ENCODE measurements at places on chromosomes 7 and 10.

DNA sequence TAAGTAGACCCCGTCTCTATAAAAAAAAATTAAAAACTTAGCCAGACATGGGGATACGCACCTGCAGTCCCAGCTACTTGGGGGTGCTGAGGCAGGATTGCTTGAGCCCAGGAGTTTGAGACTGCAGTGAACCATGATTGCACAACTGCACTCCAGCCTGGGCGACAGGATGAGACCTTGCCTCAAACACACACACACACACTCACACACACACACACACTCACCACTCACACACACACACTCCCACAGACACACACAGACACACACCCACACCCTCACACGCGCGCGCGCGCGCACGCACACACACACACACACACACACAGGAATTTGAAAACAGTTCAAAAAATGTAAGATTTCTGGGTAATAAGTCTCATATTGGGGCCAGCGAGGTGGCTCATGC, 8.7 kb upstream of the GRIFIN start:
- DNase-seq: no peak

- no peak for DNase-seq
Observed at GRCh38 chr10:25556457-25556856, 377.6 kb upstream of the MYO3A start.

GRCh38 chr10:110508159-110508788, 10.6 kb downstream of the DUSP5 start:
- DNase-seq: no peak

DNA sequence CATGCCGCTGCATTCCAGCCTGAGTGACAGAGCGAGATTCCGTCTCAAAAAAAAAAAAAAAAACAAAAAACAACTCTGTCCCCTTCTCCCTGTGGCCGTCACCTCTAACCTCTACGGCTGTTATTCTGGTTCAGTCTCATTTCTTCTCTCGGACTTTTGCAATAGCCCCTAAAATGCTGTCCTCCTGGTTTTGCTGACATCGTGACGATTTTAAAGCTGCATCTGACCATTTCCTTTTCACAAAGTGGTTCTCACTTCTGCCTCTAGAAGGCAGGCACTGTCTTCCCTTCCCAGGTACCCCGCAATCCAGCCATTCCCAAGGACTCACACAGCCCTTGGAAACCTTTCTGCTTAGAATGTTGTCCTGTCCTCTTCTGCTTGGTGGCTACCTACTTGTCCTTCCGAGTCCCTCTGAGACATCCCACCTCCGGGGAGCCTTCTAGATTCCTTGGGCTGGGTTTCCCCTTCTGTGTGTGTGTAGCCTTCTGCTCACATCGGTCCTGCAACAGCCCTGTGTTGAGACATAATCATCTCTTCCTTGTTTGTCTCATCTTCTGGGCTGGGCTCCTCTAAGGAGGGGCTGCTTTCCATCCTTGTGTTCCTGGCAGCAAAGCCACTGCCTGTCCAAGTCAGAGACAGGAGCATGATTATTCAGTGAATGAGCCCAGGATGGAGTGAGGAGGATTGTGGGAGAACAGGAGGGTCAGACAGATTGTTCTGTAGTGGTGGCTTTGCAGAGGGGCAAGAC, 83.1 kb downstream of the GRK5 start:
- DNase-seq: no peak

DNA sequence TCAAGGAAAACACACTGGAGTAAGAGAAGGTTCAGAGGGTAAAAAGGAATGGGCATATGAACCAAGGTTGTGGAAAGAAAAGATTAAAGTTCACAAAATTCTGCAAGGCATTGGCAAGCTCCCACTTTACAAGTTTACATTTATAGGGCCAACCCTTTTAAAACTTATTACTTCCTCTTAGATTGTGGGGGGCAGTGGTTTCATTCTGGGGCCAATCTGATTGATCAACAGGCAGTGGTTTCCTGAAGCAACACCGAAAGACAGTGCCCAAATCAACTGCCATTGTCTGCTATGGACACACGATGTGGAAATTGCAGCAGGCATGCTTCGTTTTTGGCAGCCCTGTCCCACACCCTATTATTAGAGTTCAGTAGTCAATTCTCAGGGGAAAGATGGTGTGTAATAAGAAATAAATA, 154.0 kb downstream of the SGMS1 start:
- no peak for DNase-seq

GRCh38 chr10:119522747-119523426, 19.6 kb downstream of the RGS10 start:
- no peak for DNase-seq

GRCh38 chr7:81488210-81488609, 281.6 kb downstream of the HGF start:
- DNase-seq: no peak

GRCh38 chr10:21604651-21605050, 70.6 kb downstream of the MLLT10 start:
- DNase-seq: no peak

- DNase-seq: no peak
Observed at GRCh38 chr7:157975401-157976372, 611.9 kb downstream of the PTPRN2 start.

- DNase-seq: no peak
Observed at GRCh38 chr7:107041097-107041496, 3.4 kb upstream of the PRKAR2B start.

- DNase-seq: no peak
Observed at GRCh38 chr10:69492746-69493462, 41.6 kb downstream of the TSPAN15 start.

- DNase-seq: no peak
Observed at GRCh38 chr7:127629268-127629854, 11.4 kb upstream of the PAX4 start.

GRCh38 chr10:77763453-77764430, 126.1 kb upstream of the KCNMA1 start:
- DNase-seq: no peak

DNA sequence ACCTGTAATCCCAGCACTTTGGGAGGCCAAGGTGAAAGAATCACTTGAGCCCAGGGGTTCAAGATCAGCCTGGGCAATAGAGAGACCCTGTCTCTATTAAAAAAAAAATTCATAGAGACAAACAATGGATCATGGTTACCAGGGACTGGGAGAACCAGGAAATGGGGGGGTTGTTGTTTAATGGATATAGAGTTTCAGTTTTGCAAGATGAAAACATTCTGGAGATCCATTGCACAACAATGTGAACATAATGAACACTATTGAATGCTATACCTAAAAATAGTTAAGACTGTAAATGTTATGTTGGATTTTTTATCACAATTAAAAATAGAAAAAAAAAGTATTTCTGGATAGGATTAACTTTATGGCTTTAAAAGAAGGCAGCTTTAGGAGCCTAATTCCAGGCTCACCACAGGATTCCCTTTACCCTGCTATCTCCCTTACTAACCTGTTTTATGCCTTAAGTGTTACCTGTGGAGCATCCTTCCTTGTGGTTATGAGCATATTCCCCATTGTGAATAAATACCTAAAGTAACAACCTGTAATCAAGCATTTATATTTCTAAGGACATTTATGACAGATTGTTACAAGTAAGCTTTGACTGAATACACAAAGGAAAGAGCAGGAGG, 45.1 kb upstream of the SGCE start:
- no peak for DNase-seq

- DNase-seq: no peak
Observed at GRCh38 chr10:91088300-91089140, 131.9 kb upstream of the PCGF5 start.

- no peak for DNase-seq
Observed at GRCh38 chr10:122021379-122021778, 32.4 kb downstream of the TACC2 start.

DNA sequence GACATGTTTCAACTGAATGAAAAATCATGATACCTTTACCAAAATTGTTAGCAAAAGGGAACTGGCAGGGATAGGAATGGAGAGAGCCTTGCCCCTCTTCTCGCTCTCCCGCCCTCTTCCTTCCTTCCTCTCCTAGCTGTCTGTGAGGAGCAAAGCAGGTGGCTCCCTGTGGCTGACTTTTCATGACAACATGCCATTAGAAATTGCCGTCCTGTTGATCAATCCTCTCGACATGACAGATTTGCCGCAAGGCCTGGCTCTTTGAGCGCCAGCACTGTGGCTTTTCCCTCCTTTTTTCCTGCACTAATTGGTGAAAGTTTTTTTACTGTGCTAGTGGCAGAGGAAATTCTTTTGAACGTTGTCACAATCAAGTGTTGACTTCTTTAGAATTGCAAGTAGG, 171.1 kb downstream of the TCF7L2 start:
- DNase-seq: no peak

GRCh38 chr7:151377406-151377805, 32.4 kb downstream of the WDR86 start:
- DNase-seq: no peak

DNA sequence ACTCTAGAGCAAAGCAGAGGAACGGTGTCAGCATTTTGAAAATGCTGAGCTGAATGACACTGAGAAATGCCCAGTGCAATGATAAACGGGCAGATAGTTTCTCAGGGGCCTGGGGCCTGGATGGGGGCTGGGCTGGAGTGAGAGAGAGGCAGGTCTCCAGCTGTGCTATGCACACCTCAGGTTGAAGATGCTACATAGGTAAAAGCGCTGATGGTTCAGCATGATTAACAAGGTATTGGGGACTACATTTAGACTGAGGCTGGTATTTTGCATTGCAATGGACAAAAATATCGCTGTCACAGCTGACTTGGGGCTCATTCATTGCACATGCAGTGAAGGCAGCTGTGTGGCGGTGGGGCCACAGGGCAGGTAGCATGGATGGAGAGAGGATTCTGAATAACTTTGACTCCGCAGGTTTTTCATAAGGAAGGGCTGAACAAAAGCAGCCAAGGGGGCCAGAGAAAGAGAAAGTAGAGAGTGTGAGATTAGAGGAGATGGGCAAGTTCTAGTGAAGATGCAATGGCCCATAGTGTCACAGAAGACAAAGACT, 290.8 kb upstream of the ZNF32 start:
- DNase-seq: no peak

DNA sequence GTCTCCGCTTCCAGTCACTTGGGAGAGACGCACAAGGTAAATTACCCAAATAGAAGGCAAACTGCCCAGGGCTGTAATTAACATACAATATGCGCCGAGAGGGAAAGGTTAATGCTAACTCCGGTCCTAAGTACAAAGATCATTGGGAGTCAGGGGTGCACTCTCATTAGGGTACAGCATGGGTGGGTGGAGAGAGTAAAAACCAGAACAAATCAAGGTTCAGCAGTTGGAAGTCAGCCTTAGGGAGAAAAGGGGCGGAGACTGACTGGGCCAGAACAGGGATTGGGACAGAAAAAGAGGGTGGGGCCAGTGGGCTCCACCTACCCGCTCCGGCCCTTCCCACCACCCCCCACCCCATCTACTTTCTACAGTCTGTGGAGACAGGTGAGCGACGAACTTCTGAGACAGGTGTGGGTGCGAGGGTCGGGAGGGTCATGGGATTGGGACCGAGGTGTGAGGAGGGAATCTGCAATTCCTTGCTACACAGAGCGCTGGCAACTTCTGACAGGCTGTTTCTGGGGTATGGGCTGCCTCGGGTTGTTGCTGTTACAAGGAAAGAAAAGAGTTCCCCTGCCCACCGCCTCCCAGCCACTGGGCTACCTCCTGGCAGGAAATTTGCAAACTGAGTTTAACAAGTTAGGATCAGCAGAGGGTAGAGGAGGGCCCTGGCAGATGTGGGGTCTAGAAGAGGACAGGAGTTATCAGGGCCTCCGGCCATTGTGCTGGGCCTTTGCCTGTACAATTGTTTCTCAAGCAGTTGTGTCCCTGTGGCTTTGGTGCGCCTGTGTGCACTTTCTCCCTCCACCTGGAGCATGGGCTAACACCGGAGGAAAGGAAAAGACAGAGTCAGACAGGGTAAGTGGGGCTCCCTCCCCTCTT, at the start of gene TMEM139:
Gene TMEM139 (plus strand): TSS at position 368 of the 879 bp plus-strand sequence. CDS start 1,000 bp downstream, outside the sequence.
- no peak for DNase-seq

DNA sequence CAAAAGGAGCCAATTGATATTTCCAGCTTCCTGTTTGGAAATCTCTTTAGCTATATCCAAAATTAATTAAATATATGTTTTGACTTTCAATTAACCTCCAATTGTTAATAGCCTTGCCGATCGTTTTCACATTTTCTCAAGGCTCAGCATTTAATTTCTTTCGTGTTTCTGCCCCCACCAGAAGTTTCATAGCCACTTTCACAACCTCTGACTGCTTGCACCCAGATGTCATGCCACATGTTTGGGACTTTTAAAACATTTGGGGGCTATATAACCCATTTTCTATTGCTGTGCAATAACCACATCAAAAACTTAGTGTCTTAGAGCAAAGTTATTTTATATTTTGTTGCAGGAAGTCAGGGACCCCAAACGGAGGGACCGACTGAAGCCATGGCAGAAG, 510.6 kb upstream of the CNTNAP2 start:
- no peak for DNase-seq

DNA sequence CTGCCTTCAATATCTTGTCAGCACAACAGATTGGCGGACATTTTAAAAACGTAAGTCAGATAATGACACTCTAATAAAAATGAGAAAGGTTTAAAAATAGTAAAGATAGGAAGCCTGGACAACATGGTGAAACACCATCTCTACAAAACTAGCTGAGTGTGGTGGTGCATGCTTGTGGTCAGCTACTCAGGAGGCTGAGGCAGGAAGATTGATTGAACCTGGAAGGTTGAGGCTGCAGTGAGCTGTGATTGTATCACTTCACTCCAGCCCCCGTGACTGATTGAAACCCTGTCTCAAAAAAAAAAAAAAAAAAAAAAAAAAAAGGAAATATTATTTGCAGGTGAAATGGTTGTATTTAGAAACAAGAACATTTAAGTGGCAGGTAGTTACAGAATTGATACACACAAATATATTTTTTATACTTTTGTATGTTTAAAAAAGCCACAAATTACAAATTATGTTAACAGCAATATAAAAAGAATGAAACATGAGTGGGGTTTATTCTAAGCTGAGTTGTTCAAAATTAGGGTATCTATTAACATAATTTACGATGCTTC, 141.9 kb downstream of the ADK start:
- no peak for DNase-seq

Measured in CD4-positive, alpha-beta T cell (primary cell).